Activated naive CD8-positive, alpha-beta T cell treated with anti-CD3 and anti-CD28 coated beads, Interleukin-2, amount 10 ng/mL, durations not matched to agents 7 days and 5 days (primary cell): ENCODE measurements at places on chromosomes 5 and 9. TPM values are rescaled to one million over a fixed set of nuclear protein-coding genes. Genes with fewer than 3 reads are reported as not detected.
A peak's percentile ranks its signal among the peaks of the same experiment; 100 is the strongest.

Gene DHFR
- total RNA-seq: 63.6 TPM

Gene SLC1A1
- 0.11 TPM for total RNA-seq

DNA sequence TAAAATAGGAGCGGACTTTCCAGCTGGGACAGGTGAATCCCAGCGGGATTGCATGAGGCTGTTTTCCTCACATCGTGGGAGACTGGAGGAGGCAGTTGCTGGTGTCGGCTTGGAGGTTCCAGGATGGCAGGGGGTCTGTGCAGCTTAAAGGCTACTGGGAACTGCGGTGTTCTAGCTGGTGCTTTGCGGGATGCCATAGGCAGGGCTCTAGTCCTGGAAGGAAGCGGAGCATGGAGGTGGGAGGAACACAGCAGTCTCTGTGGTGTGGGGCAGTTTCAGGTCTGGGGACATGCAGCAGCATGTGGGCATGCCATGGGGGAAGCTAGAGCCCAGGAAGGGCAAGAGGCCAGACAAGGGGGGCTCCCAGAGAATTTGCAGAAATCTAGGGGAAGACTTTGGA, 141.5 kb downstream of the NSG2 start:
- no peak overlapping the region for H3K27ac ChIP-seq
- H3K4me3 ChIP-seq: no peak overlapping the region
- no peaks in the 10 kb centered on the region for H3K36me3 ChIP-seq

- no peaks in the 10 kb centered on the region for H3K36me3 ChIP-seq
- no peak for DNase-seq
- H3K27ac ChIP-seq: peak overlapping the region; percentile 34
- H3K27me3 ChIP-seq: peaks cover 4% of the 10 kb centered on the region
Observed at GRCh38 chr5:138448481-138449398, 9.9 kb downstream of the REEP2 start.

DNA sequence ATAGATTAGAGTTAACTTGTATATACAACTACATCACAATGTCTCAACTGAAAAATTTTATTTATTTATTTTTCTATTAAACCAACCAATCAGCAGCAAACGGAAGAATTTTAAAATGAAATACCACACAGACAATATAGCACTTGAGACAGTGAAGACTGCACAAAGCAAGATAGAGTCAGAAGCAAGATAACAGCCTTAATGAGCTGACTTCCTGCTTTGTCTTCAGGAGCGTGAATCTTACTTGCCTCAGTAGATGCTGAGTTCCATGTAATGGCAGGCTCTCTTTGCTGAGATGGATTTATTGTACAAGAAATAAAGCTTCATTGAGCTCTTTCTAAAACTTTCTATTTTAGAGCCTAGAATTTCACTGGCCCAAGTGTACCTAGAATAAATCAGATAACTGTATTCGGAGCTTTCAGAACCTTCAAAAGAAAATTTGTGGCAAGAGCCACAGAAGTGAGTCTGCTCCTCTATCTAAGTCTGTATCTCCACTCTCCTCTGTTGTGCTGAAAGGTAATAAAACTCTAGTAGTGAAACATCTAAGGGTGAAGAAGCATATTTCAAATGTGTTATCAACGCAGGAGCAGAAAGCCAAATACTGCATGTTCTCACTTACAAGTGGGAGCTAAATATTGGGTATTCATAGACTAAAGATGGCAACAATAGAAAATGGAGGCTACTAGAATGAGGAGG, 83.3 kb upstream of the ANKRD55 start:
- no peak overlapping the region for H3K27ac ChIP-seq
- no peaks in the 10 kb centered on the region for H3K27me3 ChIP-seq
- H3K36me3 ChIP-seq: no peaks in the 10 kb centered on the region
- H3K4me3 ChIP-seq: no peak overlapping the region
- no peak for DNase-seq
- H3K4me1 ChIP-seq: peaks cover 10% of the 10 kb centered on the region
